ENCODE measurements at places on chromosomes 1 and 21.

DNA sequence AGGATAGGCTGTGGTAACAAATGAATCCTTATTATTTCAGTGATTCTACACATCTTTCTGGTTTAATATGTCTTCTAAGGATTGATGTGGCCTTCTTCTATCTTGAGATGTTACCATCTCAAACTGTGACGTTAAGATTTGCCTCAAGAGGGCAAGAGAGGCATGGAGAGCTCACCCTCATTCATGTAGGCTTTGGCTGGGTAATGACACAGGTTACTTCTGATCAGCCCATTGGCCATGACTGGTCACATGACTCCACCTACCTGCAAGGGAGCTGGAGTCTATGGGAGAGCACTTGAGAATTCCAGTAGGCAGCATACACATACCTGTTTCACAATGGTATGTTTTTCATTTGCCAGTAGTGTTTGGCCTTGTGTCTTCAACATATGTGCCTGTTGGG is 30.0 kb downstream of the CACHD1 start:
- no peak for DNase-seq

GRCh38 chr1:52567943-52568342 is 15.1 kb upstream of the TUT4 start:
- peak; percentile 30 for DNase-seq

GRCh38 chr1:235513495-235514366 is 9.5 kb upstream of the B3GALNT2 start:
- peak; percentile 88 for DNase-seq

DNA sequence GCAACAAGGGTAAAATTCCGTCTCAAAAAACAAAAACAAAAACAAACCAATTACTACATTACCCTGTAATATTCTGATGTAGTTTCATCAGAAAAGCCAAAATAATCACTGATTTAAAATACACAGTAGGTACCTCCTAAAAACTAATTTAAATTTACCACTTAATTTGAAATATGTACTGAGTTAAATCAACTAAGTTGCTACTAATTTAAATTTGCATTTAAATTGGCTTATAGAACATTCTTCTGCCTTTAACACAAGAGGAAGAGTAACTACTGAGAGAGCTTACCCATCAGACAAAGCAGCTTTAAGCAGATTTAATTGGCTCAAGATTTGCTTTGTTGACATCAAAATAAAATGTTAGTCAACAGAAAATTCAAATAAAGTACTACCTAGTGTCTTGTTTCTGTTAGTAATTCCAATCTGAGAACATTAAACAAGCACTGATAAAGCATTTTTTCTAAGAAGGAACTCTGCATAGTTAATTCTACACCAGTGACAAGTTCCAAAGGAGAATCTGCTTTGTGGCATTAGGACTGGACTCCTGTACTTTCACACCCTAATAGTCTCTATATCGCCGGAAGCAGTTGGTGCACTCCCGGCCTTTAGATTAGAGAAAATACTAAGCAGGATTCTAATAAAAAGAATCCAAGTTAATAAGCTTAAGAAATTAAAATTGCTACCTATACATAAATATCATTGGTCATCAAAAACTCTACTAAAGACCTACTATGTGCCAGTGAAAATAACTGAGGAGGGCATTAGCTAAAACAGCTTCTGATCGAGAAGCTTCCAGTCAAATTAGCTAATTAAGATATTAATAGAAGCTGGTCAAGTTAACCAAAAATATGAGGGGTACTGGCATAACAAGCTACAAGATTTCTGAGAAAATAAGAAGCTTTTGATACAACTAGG is 8.4 kb downstream of the LUZP1 start:
- DNase-seq: no peak

GRCh38 chr21:44872323-44872648 is 1.2 kb downstream of the PTTG1IP start:
- DNase-seq: no peak

GRCh38 chr1:162192306-162192678 is 122.8 kb downstream of the NOS1AP start:
- DNase-seq: no peak

- no peak for DNase-seq
Observed at GRCh38 chr1:183859119-183859518, 54.2 kb downstream of the RGL1 start.

DNA sequence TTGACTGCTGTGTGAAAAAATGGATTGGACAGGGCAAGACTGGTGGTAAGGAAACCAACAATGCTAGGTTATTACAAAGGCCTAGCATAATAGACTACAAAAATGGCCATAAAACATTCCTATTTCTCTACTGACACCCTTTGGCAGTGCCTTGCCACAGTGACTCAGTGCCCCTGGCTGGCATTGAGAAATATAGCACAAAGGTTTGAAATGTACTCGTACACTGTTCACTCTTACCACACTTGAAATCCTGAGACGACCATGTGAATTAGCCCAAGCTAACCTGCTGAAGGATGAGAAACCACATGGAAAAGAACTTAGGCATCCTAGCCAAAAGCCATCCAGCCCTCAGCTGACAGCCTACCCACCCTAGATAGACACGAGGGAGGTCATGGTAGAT is 149.8 kb upstream of the PALMD start:
- no peak for DNase-seq

DNA sequence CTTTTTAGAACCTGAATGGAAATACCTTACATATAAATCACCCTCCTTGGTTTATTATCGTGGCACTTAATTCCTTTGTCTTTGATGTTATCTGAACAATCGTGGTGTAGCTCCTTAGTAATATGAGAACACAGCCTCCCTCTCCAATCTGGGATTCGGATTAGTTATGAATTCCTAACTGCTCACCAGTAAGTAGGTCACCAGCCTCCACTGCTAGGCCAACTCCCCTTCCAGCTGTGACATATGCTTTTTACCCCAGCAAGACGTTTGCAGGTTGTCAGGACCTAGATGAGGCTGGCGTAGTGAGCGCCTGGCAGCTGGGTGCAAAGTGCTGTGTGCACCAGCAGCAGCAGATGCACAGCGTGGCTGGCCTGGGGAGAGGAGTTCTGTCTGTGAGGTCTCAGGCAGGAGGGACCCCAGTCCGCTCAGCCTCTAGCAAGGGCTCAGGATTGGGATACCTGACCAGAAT is 38.2 kb downstream of the NTPCR start:
- peak; percentile 61 for DNase-seq

DNA sequence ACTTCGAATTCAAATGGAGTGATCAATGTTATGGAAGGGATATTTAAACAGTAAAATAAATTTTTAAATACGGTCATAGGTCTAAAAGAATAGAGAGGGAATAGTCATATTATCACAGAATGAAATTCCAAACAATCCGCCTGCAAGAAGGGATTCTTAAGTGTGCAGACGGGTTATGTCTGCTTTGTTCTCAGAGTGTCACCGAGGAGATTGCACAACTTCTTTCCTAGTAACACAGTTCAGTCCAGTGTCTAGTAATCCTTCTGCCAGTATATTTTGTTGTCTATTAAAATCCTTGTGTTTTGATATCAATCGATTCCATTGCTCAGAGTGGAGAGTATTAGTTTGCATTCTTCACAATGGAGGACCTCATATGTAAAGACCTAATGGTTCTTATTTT is 48.4 kb downstream of the LRRC53 start:
- DNase-seq: no peak

DNA sequence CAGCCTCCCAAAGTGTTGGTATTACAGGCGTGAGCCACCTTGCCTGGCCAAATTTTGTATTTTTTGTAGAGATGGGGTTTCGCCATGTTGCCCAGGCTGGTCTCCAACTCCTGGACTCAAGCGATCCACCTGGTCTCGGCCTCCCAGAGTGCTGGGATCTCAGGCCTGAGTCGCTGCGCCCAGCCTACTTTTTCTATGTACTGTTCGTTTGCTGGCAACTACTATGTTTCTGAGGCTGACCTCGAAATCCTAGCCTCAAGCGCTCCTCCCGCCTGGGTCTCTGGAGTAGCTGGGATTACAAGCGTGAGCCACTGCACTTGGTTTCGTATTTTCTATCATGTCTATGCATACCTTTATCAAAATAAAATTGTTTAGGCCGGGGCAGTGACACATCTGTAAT is 675 bp upstream of the TEKT2 start:
- DNase-seq: no peak

DNA sequence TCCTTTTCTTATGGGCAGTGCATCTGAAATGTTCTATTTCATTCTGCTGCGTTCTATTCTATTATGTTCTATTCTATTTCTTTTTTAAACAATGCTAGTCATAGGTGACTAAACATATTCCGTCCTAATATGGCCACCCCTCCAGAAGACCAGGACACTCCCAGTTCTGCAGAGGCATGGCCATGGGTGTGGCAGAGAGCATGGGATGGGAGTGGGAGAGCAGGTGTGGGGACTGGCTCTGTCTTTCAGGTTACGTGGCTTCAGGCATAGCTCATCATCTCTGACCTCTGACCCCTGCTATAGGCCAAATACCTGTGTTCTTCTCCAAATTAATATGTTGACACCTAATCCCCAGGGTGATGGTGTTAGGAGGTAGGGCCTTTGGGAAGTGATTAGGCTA is 33.4 kb upstream of the TLR5 start:
- DNase-seq: no peak

DNA sequence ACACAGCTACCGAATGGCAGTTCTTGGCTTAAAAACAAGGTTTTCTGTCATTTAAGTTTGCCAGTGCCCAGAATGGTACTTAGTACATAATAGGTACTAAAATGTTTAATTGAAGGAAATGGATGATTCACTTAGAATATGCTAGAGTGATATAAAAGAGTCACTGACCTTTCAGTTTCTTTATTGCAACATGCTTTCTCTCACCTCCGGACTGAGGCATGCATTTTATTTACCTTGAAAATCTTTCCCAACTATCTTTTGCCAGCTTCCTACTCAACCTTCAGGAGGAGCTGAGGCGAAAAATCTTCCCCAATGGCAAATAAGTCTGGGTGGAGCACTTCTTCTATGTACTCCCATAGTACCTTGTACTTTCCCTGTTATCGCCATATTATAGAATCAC is 244.9 kb downstream of the ZNF648 start:
- DNase-seq: no peak

- DNase-seq: peak; percentile 7
Observed at GRCh38 chr1:160032165-160032820, 503 bp upstream of the PIGM start.

DNA sequence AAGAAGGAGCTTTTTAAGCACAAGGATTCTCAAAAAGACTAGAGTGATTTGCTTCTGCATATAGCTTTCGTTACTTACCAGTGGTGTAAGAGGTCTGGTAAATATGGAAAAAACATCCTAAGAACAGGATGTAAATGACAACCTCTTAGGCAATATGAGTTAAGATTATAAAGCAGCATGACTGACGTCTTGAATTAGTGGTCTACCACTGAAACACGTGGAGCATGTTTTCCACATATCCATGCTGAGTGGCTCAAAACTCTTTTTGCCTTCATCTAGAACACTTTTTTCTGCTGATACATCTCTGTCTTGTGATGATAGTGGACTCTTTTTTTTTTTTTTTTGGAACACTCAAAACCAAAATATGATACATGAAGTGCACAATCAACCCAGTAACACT is 44.6 kb downstream of the RCAN1 start:
- DNase-seq: no peak

- no peak for DNase-seq
Observed at GRCh38 chr1:161825831-161826230, 59.7 kb downstream of the ATF6 start.

DNA sequence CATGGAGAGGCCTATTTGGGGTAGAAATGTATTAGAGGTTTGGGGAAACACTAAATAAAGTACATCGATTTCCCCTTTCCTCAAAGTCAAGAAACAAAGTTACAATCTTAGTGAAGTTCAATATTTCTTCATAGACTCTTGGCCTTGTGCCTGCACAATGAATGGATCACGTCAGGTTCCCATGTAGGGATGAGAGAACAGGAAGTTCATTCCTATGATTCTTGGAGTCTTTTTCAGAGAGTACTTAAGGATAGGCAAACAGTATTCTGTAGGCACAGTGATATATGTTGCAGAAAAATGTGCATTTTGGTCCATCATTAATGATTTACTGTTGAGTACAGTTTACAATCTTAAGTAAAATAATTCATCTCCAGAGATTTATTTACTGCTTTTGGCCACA is 275.5 kb downstream of the RGS7 start:
- no peak for DNase-seq

DNA sequence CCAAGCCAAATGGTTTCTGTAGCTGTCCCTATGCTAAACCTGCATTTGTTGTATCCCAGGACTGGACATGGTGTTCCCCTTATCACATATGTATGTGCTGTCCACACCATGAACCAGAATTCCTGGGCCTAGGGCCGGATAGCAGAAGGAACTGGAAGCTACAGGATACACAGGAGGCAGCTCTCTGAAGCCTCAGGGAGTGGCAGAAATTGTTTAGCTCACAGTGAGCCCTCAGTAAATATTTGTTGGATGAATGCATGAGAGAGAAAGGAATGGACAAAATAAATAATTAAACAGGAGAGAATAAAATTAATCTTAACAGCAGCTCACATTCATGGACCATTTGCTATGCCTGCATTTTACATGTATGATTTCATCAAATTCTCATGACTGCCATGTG is 2.1 kb downstream of the NIPAL3 start:
- no peak for DNase-seq

GRCh38 chr1:208154679-208155642 is 89.2 kb downstream of the PLXNA2 start:
- peak; percentile 88 for DNase-seq

GRCh38 chr21:21816778-21817177 is 818.6 kb downstream of the NCAM2 start:
- no peak for DNase-seq

- peak; percentile 14 for DNase-seq
Observed at GRCh38 chr1:64471218-64472039, 1.5 kb downstream of the CACHD1 start.

DNA sequence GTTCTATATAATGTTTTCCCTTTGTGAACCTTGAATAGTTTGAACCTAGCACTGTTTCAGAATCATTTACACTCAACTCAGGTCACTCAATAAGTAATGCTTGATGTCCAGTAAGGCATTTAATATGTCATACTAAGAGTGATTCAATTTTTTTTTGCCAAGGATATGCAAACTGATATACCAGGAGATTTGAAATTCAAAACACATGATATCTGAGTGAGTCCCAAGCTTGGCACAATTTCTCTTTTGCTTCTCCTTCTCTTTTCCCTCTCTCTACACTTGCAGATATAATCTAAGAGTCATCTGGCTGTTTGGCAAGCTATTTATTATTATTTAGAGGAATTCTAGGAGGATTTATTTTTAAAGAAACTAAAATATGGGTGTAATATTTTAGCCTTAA is 61.6 kb upstream of the SPAG17 start:
- DNase-seq: no peak

DNA sequence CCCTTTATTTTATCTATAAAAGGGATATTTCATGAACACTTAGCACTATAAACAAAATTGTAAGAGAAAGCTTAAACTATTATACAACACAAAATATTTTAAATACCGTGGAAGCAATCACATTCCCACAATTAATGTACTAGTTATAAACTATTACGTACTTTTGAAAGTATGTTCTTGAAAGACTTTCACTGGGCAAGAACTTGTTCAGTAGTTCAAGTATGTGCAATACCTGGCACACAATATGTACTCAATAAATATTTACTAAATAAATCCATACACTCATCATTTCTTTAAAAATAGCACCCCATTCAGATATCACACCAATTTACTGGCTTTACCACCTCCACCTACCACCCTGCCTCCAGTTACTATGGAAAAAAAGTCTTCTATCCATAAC is 12.6 kb upstream of the FMO2 start:
- DNase-seq: no peak

- no peak for DNase-seq
Observed at GRCh38 chr1:36542024-36542961, 59.6 kb upstream of the CSF3R start.

GRCh38 chr1:190168116-190168892 is 309.4 kb downstream of the BRINP3 start:
- peak; percentile 85 for DNase-seq
